Right hindlimb (tissue), 1 donor: ENCODE measurements at places on chromosomes 1 and 21.

- no peak for DNase-seq
Observed at GRCh38 chr21:42993051-42993712, 18.8 kb downstream of the PKNOX1 start.

DNA sequence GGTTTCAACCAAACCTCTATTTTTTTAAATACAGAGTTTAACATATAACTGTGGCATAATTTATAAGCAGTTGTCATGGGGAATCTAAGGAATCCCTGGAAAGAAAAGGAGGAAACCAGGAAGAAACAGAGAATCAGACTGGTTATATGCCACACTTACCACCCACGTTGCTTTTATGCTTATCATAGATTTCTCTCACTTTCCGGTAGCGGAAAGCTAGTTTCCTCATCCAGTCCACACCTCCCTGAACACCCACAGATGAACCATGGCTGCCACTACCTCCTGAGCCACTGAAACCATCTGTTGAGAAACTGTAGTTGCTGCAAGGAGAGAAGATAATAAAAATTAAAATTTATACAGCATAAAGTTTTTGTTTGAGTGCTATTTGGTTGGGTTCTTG lies 33.5 kb downstream of the XKR8 start:
- no peak for DNase-seq

- no peak for DNase-seq
Observed at GRCh38 chr1:115650961-115651360, 9.2 kb downstream of the VANGL1 start.

DNA sequence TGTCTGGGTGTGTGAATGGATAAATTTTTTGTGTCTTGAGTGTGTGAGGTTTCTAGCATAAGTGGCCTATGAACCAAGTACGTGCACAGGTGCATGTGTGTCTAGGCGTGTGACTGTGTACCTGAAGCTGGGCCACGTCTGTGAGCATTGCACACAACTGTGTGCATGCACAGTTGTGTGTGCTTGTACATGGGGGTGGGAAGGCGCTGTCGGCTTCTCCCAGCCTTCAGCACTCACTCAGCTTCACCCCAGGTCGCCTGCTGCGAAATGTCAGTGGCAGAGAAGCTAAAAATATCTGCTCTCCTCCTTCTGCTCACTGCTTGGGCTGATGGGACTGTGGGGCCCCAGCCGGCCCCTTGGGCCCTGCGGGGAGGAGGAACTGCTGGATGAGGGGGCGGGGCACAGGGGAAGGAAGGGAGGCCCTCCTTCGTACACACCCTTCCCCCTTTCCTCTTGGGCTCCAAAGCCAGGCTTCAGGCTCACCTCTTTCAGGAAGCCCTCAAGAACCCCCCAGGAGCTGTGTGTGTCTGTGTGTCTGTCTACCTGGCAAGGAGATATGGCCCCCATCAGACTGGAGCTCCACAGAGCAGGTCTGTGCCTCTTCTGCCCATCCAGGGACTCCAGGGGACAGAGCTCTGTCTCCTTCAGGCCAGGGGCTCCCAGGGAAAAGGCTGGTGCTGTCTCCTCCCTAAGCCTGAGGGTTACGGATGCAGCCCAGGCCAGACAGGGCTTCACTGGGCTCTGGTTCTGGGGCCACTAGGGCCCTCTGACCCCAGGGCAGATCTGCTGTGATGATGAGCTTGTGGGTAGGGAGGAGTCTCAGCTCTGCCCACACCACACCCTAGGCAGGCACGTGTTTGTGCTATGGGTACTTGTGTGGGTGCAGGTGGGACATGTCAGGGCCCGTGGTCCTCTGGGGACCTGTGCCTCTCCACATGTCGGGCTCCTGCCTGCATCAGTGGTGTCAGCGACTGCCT lies 35.6 kb upstream of the WASF2 start:
- peak; percentile 87 for DNase-seq

GRCh38 chr1:42788021-42788420 lies 3.2 kb downstream of the TMEM269 start:
- no peak for DNase-seq

DNA sequence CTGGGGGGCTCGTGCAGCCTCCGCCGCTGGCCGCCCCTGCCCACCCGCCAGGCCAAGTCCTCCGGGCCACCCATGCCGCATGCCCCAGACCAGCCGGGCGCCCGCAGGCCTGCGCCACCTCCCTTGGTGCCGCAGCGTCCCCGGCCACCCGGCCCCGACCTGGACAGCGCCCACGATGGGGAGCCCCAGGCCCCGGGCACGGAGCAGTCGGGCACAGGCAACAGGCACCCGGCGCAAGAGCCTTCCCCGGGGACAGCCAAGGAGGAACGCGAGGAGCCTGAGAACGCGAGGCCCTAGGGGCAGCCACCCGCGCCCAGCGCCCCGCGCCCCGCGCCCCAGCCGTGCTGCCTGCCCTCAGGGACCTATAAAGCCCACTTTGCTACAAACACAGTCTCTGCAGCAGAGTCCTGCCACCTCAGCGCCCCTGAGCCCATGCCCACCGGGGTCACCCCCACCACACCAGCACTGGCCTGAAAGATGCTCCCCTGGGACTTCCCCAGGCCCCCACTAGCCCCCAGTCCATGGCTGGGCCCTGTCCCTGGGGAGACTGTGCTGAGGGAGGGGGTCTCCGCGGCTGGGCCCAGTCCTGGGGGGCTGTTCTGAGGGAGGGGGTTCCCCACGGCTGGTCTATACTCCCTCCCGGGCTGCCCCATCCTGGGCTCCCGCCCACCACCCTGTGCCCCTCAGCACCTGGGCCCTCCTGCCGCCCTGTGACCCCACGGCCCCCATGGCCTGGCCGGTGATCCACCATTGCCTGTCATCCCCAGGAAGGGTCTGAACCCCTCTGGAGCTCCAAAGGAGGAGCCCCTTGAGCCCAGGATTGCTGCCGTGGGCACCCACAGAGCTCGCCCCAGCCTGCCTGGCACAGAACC lies 8.6 kb downstream of the TNFRSF18 start:
- DNase-seq, result peak; percentile 17

GRCh38 chr1:183002797-183003196 lies 20.4 kb upstream of the LAMC1 start:
- DNase-seq, result no peak

GRCh38 chr1:164369698-164370365 lies 189.2 kb upstream of the PBX1 start:
- DNase-seq, result no peak

- no peak for DNase-seq
Observed at GRCh38 chr1:183231545-183231944, 45.5 kb downstream of the LAMC2 start.

DNA sequence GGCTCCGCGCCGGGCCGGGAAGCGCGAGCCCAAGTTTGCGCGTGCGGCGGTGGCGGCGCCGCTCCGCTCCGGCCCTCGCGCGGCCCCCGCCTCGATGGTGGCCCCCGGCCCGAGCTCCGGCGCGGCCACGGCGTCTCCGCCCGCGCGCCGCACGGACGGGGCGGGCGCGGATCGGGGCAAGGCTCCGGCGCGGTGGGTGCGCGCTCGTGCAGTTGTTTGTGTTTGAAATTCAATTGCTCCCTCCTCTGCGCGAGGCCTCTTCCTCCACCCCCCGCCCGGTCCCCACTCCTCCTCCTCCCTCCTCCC lies at the start of gene HDGF:
Gene HDGF (minus strand): TSS at position 225 of the 306 bp plus-strand sequence. CDS start 246 bp downstream, outside the sequence.
- no peak for DNase-seq

- no peak for DNase-seq
Observed at GRCh38 chr1:58722414-58722813, 22.6 kb upstream of the MYSM1 start.

- DNase-seq, result peak; percentile 83
Observed at GRCh38 chr1:218665221-218665620, 320.1 kb downstream of the TGFB2 start.

DNA sequence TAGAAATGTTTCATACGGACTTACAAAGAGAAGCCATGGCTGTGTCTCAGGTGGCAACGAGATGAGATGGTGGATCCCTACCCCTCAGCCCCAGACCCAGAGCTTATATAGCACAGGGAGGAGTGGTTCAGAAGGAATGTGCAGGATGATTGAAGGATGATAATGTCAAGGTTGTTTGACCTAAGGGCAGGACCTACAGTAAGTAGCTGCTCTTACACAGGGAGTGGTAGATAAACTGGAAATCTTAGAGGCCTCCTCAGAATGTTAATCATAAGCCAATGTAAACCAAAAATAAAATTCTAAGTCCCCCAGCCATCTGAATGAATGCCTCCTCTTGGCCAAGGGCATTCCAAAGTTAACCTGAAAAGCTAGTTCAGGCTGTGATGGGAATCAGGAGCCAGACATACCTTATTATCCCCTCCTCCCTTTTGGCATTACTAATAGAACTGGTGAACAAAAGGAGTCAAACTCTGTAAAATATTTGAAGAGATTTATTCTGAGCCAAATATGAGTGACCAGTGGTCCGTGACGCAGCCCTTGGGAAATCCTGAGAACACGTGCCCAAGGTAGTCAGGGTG lies 45.8 kb upstream of the PDE9A start:
- no peak for DNase-seq

DNA sequence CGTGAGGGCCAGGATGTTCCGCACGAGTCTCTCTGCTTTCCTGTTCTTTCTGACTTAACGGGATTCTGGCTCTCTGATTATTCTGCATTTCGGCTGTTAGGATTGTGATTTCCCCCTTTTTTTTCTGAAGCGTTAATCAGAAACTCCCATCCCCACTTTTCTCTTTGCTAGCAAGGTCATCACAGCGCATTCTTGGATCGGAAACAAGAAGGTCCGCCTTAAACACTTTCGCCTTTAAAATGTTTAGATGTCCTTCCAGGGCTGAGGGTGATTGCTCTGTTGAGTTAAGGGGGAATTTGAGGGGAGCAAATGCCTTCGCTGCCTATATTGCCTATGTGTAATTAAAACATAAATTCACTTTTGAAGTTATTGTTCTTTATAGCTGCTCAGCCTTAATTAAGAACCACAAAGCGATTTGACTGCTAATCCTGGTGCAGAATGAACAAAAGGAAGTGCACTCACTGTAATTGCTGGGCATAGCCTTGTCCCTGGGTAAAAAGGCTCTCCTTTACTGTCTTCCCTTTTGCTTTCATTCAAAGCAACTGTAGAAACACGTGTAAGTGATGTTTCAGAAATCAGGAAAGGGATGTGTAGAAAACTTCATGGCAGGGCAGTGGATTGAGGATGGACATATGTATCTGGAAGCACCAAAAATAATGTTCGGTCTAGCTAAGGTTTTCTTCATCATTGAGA lies 1.2 kb downstream of the LAMC1 start:
- no peak for DNase-seq

GRCh38 chr1:36352125-36352909 lies 28.9 kb upstream of the EVA1B start:
- DNase-seq, result no peak

GRCh38 chr1:101532377-101532776 lies 295.6 kb downstream of the S1PR1 start:
- DNase-seq, result no peak

DNA sequence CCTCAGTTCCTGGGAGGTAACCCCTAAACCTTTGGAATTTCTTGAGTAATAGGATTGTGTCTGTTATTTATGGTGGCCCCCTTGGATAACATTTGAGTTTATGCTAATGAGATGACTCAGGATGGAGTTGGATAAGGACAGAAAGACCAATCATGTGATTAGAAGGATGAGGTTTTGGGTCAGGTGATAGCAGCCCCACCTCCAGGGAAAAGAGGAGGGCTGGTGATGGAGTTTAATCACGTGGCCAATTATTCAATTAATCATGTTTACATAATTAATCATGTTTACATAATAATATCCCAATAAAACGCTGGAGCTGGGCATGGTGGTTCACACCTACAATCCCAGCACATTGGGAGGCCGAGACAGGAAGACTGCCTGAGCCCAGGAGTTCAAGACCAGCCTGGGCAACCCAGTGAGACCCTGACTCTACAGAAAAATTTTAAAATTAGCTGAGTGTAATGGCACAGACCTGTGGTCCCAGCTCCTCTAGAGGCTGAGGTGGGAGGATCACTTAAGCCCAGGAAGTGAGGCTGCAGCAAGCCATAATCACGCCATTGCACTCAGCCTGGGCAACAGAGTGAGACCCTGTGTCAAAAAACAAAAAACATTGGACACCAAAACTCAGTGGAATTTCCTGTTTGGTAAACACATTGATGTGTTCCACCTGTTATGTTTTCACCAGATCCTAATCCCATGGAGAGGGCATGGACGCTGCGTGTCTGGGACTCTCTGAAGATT lies 73.3 kb downstream of the NUP210L start:
- DNase-seq, result no peak

DNA sequence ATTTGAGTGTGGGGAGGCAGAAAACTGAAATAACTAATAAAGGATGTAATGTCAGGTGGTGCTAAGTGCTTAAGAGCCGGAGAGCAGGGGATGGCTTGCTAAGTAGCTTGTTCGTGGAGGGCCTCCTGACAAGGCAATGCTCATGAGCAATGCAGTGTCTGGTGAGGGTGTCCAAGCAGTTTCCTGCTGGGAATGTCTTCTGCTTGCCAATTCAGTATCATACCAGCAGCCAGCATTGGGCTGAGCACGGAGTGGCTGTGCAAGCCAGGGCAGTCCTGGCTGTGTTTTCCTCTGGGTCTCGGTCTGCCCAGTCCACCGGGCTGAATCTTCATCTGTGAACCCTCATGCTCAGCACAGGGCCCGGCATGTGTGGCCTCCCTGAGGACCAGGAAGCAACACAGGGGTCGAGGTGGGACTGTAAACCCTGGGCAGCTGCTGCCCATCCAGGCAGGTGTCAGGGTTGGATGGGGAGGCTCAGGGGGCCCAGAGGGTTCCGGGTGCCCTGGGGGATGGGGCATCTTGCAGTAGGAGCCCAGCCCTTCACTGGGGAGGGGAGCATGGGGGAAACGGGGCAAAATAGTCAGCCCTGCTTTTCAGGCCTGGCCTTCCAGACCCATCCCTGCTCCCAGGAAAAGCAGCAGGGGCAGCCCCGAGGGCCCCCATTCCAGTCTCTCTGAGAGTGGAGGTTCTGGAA lies 27.5 kb downstream of the EDN2 start:
- DNase-seq, result no peak

DNA sequence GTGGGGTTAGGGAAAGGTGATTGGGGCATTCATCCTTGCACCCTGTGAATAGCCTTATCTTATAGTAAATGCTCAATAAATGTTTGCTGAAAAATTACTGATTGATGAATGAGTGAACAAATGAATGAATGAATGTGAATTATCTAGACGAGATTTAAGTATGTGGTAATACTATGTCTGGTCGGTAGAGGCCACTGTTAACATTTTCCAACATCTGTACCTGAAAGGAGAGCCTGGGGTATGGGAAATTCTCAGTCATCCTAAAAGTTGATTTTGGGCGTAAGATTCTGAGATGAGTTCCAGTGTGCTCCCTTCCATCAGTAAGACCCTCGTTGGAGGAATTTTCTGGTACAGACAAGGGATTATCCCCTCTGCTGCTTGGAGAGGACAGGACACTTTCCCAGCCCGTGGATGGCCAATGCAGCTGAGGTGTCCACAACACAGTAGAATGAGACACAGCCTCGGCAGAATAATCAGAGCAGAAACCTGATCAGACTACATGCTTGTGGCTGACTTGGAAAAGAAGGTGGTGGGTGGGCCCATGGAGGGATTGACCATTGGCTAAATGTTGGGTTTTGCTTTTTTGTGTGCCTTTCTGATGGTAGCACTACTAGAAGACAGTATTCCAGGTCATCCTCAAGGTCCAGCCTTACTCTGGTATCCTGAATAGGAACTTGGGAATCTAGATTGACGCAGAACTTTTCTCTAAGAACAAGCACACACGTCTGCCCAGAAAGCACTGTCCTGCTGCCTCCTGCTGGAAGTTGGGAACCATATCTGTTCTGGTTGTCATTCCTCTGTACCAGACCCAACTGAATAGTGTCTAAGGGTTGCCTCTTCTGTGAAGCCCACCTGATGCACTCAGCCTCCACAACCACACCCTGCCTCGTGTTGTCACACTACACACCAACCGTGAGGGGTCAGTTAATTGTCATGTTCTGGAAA lies 262.0 kb downstream of the TNR start:
- no peak for DNase-seq

GRCh38 chr1:212234431-212235395 lies 50.5 kb upstream of the PPP2R5A start:
- DNase-seq, result peak; percentile 54

GRCh38 chr1:118927427-118928187 lies 60.5 kb downstream of the TBX15 start:
- no peak for DNase-seq
